ENCODE measurements at places on chromosomes 3 and 15.

DNA sequence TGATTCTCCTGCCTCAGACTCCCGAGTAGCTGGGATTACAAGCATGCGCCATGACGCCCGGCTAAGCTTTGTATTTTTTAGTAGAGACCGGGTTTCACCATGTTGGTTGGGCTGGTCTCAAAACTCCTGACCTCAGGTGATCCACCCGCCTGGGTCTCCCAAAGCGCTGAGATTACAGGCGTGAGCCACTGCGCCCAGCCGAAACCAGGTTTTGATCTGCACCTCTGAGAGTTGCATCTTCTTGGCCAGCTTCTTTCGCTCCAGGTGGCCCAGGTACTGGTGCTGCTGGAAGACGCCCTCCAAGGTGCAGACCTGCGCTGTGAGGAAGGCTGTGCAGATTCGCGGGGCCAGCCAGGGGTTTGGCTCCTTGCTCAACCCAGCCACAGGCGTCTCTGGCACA, 275.4 kb upstream of the LRRC3B start:
- DNase-seq = no peak

GRCh38 chr3:8371960-8372463, 129.6 kb upstream of the LMCD1 start:
- DNase-seq = no peak

- DNase-seq = no peak
Measured at GRCh38 chr15:44489464-44489863, 47.5 kb upstream of the EIF3J start.

- no peak for DNase-seq
Measured at GRCh38 chr3:107775974-107776373, 253.2 kb downstream of the BBX start.

DNA sequence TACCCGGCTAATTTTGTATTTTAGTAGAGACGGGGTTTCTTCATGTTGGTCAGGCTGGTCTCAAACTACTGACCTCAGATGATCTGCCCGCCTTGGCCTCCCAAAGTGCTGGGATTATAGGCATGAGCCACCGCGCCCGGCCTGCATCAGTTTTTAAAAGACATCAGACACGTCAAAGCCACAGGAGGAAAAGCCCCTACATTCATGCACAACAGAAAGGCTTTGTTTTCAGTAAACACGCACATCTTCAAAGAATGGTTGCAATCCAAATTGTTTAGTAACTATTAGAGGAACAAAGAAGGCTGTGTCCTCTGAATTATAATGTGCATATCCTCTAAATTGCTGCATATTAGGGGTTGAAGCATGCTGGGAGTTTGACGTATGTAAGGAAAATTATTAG, 53.3 kb downstream of the BTD start:
- no peak for DNase-seq

- no peak for DNase-seq
Measured at GRCh38 chr15:59562448-59563186, 49.0 kb upstream of the GCNT3 start.

- DNase-seq = no peak
Measured at GRCh38 chr3:99269606-99270351, 368.3 kb upstream of the DCBLD2 start.

DNA sequence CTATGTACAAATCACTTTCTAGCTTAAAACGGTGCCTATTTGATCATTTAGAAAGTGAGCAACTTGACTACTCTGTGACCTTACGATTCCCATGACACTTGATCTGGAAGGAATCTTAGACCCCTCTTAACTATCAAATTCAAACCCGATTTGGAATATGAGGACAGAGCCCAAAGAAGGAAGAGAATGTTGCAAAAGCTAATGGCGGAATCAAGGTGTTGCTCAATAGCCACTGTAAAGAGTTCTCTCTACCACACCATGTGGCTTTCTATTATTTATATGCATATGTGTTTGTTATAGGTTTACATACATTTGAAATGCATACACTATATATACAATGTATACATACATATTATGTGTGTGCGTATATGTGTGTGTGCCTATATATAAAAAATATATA, 39.9 kb downstream of the PYDC2 start:
- DNase-seq = no peak

DNA sequence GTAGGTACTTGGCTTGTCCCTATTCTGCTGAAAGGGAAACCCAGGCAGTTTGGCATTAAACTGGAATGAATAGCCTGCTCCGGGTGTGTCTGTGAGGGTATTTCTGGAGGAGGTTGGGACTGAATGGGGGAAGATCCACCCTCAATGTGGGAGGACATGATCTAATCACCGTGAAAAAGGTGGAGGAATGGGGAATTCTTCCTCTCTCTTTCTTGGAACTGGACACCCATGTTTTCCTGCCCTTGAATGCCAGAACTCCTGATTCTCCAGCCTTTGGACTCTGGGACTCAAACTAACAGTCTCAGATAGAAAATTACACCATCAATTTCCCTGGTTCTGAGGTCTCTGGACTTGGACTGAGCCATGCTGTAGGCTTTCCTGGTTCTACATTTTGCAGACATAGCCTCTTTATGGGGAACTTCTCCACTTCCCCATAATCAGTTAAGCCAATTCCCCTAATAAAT, 391.7 kb downstream of the EDEM1 start:
- DNase-seq = no peak

GRCh38 chr3:64247991-64248646, 22.9 kb upstream of the PRICKLE2 start:
- DNase-seq = no peak

DNA sequence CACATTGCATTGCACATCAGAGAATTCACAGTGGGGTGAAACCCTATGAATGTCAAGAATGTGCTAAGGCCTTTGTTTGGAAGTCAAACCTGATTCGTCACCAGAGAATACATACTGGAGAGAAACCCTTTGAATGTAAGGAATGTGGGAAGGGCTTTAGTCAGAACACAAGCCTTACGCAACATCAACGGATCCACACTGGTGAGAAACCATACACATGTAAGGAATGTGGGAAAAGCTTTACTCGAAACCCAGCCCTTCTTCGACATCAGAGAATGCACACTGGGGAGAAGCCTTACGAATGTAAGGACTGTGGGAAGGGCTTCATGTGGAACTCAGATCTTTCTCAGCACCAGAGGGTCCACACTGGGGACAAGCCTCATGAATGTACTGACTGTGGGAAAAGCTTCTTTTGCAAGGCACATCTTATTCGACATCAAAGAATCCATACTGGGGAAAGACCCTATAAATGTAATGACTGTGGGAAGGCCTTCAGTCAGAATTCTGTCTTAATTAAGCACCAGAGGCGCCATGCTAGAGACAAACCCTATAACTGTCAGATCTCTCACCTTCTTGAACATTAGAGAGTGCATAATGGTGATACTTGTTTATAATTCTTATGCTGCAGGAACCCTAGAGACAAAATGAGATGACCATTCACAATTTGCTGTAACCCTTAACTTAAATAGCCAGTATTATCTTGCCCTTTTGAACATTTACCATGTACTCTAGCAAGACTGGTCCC, 9.0 kb downstream of the ZNF662 start:
- DNase-seq = no peak

- DNase-seq = no peak
Measured at GRCh38 chr3:137769322-137770065, 5.4 kb downstream of the SOX14 start.

- no peak for DNase-seq
Measured at GRCh38 chr3:81173514-81173913, 587.9 kb downstream of the GBE1 start.

- no peak for DNase-seq
Measured at GRCh38 chr3:170410428-170411029, 8.1 kb upstream of the CLDN11 start.

GRCh38 chr3:172101107-172101506, 61.7 kb downstream of the FNDC3B start:
- no peak for DNase-seq

DNA sequence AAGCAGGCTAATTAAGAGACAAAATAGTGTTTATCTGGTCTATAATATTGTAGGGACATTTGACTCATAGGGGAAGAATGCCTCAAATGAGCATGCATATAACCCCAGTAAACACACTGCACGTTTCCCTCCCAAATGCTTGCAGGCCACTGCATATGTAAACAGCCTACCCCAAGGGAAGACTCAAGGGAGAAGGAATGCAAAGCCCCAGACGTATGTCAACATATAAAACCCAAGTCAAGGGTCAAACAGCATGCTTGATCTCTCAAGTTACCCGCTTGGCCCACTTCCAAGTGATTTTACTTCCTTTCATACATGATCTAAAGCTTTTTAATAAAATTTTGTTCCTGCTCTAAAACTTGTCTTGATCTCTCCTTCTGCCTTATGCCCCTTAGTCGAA, 1090.0 kb downstream of the OTOL1 start:
- no peak for DNase-seq

DNA sequence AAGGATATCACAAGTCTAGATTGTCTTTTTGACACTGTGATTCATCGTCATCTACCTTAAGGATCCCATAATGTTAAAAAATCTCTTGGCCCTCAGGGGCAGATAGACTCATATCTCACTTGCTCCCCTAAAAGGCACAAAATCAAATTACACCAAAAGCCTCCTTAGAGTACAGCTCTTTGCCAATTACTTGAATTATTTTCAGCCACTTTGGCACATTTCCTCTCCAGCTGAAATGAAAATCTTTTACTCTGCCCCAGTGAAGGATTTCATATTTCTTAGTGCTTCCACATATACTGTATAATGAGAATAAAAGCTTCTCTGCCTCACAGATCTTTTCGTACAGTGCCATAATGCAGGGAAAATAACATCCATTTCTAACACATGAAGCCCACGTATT, 190.7 kb upstream of the GBE1 start:
- no peak for DNase-seq

- DNase-seq = no peak
Measured at GRCh38 chr3:196641333-196642054, 2.0 kb downstream of the NRROS start.

GRCh38 chr3:184440151-184440550, 60.3 kb downstream of the CHRD start:
- no peak for DNase-seq

- no peak for DNase-seq
Measured at GRCh38 chr15:42136513-42136912, 19.9 kb downstream of the PLA2G4F start.

GRCh38 chr15:67136802-67137201, 71.4 kb downstream of the SMAD3 start:
- no peak for DNase-seq

DNA sequence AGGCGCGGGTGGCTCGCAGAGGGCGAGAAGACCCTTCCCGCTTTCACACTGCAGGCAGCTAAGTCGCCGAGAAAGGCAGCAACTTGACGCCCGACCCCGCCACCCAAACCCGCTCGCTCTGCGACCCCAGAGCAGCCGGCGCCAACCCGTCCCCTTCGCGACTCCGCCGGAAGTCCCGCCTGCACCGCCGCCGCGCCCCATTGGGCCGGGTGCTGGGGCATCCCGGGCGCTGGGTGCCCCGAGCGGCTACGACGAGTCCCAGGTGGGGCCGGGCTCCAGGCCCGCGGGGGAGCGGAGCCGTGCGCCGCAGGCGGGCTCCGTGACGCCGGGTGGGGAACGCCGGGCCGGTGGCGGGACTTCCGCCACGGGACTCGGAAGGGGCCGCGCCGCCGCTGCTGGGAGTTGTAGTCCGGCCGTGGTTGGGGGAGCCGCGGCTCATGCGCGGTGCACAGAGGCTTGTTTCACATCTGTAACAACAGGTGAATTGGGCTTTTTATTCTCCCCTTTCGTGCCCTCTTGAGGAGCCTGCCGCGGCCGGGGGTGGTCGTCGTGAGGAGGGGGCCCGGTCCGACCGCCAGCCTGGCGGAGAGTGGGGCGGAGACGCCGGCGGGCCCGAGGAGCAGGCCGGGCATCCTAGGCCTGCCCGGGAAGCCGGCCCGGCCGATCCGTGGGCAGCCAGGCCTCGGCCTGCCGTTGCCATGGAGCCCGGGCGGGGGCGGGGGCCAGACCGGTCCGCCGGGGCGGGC, at the start of gene DHX30:
DHX30 (plus strand) TSS at position 405 of the 746 bp plus-strand sequence. CDS start 7,546 bp downstream, outside the sequence.
- DNase-seq = peak; percentile 80

DNA sequence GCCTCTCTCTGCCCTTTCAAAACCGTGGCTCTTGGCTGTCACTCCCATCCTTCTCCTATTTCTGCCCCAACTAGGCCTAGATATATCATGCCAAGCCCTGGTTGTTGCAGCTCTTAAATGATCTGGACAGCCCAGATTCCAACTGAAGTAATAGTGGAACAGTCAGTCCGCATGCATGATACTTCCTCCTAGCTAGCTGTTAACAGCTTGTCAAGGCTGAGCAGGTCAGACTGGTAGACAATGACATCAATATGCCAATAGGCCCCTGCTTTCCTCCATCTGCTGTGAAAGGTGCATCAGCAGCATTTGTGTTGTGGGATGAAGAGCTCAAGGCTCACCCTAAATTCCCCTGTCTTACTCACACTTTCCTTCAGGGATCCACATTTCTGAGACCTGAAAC, 527.7 kb upstream of the TGFBR2 start:
- no peak for DNase-seq

DNA sequence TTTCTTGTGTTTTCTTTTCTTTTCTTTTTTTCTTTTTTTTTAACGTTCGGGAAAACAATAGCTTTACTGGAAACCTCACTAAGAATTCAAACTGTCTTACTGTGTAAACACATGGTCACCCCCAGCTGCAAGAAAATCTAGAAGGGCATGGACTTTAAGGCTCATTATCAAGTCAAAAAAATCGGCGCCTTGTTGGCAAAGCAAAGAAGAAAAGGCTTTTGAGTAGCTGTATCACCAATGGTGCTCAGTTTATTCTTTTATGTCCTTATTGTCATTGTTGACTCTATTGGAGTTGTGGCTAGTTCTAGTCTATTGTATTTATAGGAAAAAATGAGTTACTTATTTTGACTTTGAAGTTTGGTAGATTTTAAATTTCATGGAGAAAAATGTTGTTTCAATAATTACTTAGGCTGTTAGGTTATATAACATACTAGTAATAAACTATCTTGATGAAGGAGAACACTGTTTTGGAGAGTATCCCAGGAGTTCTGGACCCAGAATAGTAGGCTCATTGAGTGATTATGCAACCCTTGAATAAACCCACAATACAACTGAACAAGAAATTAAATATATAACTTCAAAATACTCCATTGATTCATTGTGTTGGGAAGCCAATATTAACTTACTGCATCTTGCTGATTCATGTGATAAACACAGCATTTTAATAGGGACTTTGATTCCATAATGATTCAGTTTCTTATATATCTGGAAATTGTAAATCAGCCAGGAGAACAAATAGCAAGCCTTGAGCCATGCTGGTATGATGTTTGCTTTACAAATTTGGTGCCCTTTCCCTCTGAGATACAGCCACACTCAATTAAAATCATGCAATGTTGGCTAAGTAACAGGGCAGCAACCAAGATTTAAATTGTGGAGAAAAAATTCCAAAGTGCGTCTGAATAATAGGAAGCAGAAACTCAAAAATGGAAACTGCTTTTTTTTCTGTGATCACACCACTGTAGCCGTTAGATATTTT, 27.8 kb upstream of the GOLIM4 start:
- DNase-seq = no peak

DNA sequence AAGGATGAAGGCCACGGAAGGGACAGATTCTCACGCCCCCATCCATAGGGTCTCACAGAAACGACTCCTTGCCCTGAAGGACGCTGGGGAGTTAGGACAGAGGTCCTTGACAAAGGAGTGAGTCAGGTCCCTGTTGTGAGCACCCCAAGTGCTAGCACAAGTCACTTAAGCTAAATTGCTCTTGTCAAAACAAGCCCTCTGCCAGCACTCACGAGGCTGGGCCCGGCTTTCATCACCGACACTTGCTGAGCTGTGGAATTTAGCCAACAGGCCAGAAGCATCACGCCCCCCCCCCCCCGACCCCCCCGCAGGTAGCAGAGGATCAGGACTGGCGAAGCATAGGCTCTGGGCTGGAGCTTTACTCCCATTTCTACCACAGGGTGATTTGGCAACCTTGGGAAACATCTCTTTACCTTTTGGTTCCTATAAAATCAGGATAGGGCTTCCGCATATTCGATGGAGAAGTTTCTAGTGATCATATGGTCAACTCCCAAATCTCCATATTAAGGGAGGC, 75.4 kb downstream of the ADCY5 start:
- no peak for DNase-seq

All from stimulated activated CD8-positive, alpha-beta memory T cell treated with anti-CD3 and anti-CD28 coated beads, Interleukin-2, amount 100 ng/mL, for 48 hours (primary cell).